Left lobe of liver (tissue), 2 donors: ENCODE measurements at places on chromosomes 16 and 17. TPM values are rescaled to one million over a fixed set of nuclear protein-coding genes. Genes with fewer than 3 reads are reported as not detected.

DNA sequence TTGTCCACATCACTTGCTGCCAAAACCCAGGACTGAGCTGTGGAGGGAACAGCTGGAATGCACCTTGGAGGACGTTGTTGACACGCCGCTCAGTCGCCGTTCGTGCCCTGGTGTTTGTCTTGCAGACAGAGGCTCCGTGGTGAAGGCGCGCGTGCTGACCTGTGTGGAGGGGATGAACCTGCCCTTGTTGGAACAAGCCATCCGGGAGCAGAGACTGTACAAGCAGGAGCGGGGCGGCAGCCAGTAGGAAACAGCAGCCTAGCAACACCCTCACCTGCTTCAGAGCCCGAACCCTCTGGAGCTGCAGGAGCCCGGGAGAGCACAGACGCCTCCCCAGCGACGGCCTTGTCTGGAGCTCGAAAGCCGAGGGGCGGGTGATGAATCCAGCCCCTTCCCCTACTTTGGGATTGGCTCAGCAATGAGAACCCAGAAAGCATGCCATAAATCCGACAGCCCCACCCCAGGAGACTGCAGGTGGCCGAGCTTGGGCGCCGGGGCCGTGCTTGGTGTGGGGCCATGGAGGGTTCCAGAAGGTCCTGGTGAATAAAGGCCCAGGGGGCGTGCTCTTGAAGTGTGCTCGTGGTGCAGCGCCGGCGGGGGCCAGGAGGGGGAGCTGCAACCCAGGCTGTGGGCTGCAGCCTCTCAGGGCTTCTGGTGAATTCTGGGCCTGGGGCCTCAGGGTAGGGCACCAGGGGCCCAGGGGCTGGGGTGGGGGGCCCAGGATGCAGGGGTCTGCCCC, 470 bp upstream of the CDK3 start:
- peak; percentile 75 for DNase-seq

- DNase-seq: peak; percentile 73
These were observed 12.8 kb downstream of the SLC47A1 start for GRCh38 chr17:19546289-19547065.

DNA sequence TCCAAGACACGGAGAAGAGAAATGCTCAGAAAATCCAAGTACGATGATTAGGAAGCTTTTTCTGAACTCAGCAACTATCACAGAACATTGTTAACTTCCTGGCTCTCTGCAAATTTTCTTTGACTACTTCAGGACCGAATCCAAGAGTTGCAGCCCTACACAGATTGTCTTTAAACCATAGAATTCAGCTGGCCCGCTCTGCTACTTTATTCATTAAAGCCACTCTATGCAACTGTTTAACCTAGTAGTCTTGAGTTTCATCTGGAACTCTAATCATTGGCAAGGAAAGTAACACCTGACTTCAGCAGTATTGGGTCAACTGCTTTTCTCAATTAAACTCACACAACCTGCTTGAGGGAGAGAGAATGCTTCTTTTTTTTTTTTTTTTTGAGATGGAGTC, 210.1 kb downstream of the SLC39A11 start:
- no peak for DNase-seq

DNA sequence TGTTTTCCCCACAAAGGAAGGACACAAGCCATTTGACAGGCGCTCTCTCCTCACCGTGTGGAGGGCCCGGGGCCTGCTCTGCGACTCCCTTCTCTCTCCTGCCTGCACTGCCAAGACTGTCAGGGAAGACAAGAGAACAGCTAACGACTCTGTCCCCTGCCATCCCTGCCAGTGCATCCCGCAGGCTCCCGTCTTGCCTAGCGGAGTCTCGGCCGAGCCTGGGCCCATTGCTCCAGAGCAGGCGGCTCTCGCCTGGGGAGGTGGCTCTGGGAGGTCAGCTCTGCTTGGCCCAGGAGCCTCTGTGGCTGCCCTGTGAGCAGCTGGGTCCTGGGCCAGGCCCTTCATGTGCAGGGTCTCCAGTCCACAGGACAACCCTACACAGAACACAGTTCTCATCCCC, 53.0 kb downstream of the WNT3 start:
- DNase-seq: no peak

DNA sequence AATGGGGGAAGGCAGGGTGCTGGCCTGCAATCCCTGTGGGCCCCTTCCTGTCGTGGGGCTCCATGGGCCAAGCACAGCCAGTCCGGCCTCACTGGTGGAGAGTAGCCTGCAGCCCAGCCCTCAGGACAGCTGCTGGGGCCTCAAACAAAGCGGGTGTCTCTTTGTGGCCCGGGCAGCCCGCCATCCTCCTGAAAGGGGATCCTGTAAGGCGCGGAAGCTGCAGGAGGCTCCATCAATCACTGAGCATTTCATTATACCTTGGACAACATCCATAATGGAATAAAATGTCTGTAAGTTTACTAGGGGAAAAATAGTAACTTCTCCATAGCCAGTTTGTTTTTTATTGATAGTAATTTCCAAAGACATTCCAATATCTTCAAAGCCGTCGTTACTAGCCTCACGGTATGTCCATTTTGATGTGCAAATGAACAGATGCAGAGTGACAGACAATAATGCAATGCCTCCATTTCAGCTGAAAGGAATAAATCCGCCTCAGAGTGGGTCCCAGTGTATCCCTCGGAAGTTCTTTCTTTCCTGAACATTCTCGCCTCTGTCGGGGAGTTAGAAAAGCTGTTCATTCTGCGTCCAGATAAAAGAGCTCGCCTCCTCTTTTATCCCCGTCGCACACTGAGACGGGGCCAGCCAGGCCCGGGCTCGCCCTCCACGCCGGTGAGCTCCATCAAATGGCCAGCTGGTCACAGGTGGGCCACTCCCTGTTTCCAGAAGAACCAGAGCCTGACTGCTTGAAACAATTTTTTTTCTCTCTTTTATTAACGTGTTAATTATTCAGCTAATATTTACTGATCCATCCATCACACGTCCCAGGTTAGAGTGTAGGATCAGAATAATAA, 14.4 kb downstream of the WSCD1 start:
- DNase-seq: no peak

DNA sequence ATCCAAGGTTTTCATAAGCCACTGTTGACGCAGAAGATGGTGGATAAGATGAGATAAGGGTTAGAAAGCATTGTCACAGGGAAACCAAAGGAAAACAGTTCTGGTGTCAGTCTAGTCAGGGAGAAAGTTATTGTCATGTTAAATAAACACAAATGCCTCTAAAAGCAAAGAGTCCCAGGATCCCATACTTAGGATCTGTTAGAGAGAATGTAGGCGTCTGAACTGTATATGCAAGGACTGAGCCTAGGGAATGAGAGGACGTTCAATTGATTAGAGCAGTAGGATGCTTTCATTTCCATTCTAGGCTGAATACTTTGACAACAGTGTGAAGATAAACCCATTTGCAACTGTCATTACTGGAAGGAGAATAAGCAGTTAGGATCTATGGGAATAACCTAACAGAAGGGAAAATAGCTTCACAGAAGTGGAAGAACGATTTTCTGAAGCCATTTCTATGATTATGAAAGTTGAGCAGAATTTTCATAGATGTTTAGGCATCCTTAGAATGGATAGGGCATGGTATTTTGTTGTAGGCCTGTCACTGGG, 1149.1 kb upstream of the CDH8 start:
- no peak for DNase-seq

DNA sequence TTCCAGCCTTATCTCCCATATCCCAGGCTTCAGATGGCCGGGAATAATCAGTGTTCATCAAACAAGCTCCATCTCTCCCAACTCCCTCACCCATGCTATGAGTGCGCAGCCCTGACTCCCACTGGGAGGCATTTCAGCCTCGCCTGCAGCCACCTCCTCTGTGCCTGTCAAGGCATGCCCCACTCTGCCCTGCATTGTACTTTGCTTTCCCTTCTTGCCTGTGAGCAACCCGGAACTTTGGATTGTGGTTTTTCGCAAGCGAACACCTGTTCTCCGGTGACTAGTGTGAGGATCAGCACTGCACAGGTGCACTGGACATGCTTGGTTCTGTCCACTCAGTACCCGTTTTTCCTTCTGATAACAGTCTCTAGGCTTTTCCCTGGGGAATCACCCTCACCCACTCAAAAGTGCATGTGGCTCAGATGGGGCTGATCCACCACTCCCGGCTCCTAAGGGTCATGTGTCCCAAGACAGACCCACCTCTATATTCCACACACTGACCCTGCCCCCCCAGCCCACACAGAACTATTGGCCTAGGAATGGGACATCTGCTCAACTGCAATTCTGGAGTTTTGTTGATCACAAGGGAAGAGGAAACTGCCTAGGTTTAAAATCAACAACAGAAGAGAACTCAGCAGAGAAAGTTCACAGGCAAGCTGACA, 9.1 kb downstream of the CHST6 start:
- DNase-seq: no peak

- DNase-seq: no peak
These were observed 17.0 kb downstream of the MGAT5B start for GRCh38 chr17:76884995-76885893.

- DNase-seq: no peak
These were observed at the start of gene CTRB1 for GRCh38 chr16:75218256-75219076. TSS of gene CTRB1 (plus strand) at chr16:75218988. CDS start at chr16:75219008, 20 bp downstream.

- no peak for DNase-seq
These were observed 111.7 kb upstream of the CHMP6 start for GRCh38 chr17:80879723-80880647.

GRCh38 chr17:79617304-79617703, 6.5 kb upstream of the RBFOX3 start:
- no peak for DNase-seq

- no peak for DNase-seq
These were observed 110.2 kb downstream of the CCDC182 start for GRCh38 chr17:57634713-57635465.

- DNase-seq: no peak
These were observed 299.8 kb upstream of the ZFHX3 start for GRCh38 chr16:73347500-73348375.

- DNase-seq: no peak
These were observed 85.9 kb upstream of the CHMP6 start for GRCh38 chr17:80905586-80906230.

GRCh38 chr17:39709319-39709997, 9.6 kb downstream of the ERBB2 start:
- DNase-seq: no peak

DNA sequence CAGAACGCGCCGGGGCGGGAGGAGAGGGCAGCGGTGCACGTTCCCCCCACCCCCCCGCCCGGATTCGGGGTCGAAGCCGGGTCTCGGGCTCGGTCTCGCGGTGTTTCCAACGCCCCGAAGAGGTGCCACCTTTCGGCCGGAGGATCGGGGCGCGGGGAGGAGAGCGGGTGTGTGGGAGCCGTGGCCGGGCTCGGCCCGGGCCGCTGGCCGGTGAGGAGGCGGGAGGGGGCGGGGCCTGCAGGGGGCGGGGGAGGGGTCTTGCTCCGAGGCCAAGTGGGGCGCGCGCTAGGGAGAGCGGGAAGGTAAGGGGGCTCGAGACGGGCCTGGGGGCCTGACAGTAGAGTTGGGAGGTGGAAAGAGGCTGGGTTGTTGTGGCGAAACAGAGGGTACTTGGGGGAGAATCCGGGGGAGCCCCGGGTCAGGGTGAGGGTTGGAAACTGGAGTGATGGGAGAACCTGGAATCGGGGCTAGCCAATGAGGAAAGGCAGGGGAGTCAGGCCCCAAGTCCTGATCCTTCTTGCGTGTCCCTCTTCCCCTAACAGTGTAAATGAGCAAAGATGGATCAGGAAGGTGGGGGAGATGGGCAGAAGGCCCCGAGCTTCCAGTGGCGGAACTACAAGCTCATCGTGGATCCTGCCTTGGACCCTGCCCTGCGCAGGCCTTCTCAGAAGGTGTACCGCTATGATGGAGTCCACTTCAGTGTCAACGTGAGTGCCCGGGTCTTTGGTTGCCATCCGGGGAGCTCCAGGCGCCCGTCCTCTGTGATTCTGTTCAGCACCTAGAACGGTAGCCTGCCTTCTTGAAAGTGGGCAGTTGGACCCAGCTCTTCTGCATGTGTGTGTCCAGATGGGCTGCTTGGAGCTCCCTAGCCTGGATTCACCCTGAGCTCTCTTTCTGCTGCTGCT, 873 bp downstream of the SETD1A start:
- no peak for DNase-seq

DNA sequence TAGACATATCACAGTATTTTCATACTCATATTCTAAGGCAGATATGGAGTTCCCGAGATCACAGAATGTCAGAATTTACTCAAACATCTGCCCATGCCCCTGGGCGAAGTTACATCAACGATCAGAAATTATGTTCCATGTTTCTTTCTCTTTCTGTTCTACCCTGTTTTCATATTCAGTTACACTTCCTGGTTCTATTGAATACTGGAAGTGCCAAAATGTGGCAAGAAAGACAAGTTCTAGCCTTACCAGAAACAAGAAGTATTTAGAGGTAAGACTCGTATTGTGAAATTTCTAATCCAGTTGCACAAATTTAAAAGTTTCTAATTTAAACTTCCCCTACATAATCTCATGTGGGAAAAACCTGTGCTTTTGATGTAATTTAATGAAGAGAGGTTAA, 36.1 kb downstream of the KCNJ2 start:
- no peak for DNase-seq

GRCh38 chr17:31085563-31085962, 9.2 kb upstream of the NF1 start:
- no peak for DNase-seq

- DNase-seq: no peak
These were observed 22.5 kb downstream of the HMOX2 start for GRCh38 chr16:4498546-4499195.

DNA sequence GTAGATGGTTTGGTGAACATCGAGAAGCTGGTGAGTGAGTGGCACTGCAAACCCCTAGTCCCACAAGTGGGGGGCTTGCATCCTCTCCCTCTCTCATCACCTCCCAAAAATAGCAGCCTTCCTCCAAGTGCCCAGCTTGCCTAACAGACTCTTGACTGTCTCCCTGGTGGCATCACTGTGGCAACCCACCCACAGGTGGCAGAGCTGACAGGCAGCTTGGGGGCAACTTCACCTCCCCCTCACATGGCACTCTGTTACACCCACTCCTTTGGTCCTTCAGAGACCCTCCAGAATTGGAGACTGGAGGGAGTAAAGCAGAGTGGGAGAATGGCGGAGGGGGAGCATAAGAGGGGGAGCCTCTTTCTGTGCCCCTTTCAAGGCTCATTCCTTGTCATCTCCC, 15.7 kb downstream of the RAPGEFL1 start:
- DNase-seq: no peak

TNK1 gene
- total RNA-seq: 5.2 TPM

GGT6 gene
- total RNA-seq: 0.35 TPM

KRT31 gene
- not detected for total RNA-seq

TP53TG3 gene
- not detected for total RNA-seq

TMED6 gene
- 3.1 TPM for total RNA-seq

ITGB3 gene
- total RNA-seq: 5.0 TPM

CCL1 gene
- not detected for total RNA-seq

AOC3 gene
- total RNA-seq: 8.6 TPM

COPRS gene
- 20.4 TPM for total RNA-seq

C1QTNF8 gene
- total RNA-seq: not detected

PNMT gene
- 0.45 TPM for total RNA-seq

SEZ6 gene
- total RNA-seq: not detected

P2RX1 gene
- total RNA-seq: 0.13 TPM
